ENCODE measurements at places on chromosomes 1 and 21. TPM values are rescaled to one million over a fixed set of nuclear protein-coding genes. Genes with fewer than 3 reads are reported as not detected.

DNA sequence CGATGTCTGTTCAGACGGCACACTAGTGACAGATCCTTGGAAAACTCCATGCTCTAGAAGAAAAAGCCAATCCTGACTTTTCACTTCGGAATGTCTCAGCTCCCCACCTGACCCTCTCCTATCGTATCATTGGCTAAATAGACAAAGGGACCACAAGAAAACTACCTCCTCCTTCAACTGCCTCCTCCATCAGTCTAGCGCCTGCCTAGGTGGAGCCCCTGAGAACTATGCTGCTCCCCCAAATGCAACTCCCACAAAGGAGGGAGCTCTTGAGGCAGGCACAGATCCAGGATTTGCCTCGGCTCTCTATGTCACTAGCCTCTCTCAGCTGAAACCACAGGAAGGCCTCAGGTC lies 148.4 kb downstream of the TOMM20 start:
- H3K4me3 ChIP-seq: no peak overlapping the region
- H3K4me1 ChIP-seq: peaks cover 53% of the 10 kb centered on the region
- DNase-seq: no peak
- H3K27ac ChIP-seq: peak overlapping the region; percentile 88

DNA sequence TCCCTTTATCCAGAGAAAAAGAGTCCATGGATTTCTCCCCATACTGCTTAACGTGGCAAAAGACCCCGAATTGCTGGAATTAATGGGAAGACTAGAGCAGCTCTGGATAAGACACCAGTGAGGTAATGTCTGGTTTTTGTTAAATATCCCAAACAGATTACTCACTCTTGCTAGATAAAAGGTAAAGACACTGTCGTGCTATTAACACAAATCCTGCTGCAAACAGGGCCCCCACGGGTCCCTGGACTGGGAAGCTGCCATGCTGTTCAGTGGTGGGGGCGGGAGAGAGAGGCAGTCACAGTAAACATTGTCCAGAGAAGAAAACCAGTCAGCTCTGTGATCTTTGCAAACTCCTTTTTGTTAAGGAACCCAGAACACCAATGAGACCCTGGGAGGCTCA lies 15.2 kb upstream of the SRP9 start:
- no peak overlapping the region for H3K4me3 ChIP-seq
- no peaks in the 10 kb centered on the region for H3K4me1 ChIP-seq
- H3K27me3 ChIP-seq: no peaks in the 10 kb centered on the region
- peak overlapping the region; percentile 58 for H3K27ac ChIP-seq
- H3K36me3 ChIP-seq: no peaks in the 10 kb centered on the region

GRCh38 chr1:54053745-54054437 lies 483 bp downstream of the TCEANC2 start:
- no peak for DNase-seq
- no peaks in the 10 kb centered on the region for H3K36me3 ChIP-seq
- H3K27me3 ChIP-seq: no peaks in the 10 kb centered on the region

DNA sequence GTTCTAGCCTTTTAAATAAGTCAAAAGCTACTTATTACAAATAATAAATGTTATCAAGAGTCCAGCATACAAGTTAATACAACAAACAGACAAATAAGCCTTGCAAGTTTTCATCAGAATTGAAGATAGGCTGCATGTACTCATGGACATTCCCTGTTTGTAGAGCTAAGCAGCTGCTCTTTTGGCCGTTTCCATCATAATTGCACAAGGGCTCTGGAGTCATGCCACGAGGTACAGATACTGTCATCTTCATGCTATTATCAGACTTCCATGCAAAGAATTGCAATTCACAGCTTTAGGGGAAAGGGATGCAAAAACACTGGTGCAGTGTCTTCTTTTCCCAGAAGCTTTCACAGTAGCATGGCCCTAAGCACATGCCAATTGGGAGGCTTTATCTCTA lies 52.8 kb upstream of the TBX15 start:
- DNase-seq: peak; percentile 10
- H3K27me3 ChIP-seq: no peaks in the 10 kb centered on the region
- H3K4me1 ChIP-seq: no peaks in the 10 kb centered on the region
- H3K27ac ChIP-seq: no peak overlapping the region
- no peak overlapping the region for H3K4me3 ChIP-seq

DNA sequence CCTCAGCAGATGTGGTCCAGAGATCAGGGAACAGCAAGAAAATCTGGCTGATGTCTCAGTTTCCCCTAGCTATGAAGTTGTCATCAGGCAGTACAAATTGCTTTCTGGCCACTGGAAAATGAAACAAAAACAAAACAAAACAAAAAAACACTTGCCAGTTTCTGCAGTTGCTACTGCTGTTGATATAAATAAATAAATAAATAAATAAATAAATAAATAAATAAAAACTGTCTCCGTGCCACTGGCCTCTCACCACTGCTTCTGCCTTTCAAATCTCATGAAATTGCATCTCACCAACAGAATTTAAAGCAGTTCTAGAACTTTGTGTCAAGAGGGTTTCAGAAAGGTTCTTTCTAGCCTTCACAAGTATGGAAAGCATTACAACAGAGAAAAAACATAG lies 62.9 kb downstream of the C1orf87 start:
- no peaks in the 10 kb centered on the region for H3K36me3 ChIP-seq
- DNase-seq: no peak
- no peaks in the 10 kb centered on the region for H3K27me3 ChIP-seq
- H3K4me3 ChIP-seq: no peak overlapping the region

DNA sequence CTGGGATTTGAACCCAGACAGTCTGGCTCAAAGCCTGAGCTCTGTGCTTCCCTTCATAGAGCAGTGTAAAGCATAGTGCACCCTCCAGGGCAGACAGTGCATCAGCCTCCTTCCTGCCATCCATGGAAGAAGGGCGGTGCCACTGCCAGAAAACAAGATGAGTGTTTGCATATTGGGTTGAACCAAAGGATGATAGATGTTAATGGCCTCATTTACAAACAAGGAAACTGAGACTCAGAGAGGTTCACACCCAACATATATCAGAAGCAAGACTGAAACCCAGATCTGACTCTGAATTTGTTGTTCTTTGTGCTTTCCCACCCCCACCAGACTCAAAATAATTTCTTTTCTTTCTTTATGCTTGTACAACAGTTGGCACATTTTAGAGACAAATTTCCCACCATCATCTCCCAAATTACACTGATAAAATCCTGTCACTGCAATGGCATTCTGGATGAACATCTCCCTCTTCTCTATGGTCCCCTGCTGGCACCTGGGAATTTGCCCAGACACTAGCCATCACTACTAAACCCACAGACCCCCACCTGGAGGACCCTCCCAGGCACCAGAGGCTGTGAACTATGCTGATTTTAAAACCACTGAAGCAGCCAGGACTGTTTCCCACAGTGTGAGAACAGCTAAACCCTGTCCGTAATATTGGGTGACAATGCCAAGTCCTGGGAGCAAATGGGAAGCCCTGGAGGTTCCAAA lies 45.4 kb upstream of the MPZL1 start:
- no peaks in the 10 kb centered on the region for H3K27me3 ChIP-seq
- no peaks in the 10 kb centered on the region for H3K36me3 ChIP-seq
- peaks cover 21% of the 10 kb centered on the region for H3K4me1 ChIP-seq

GRCh38 chr21:38492007-38492406 lies 6.3 kb downstream of the ERG start:
- no peaks in the 10 kb centered on the region for H3K27me3 ChIP-seq
- H3K4me1 ChIP-seq: peaks cover 15% of the 10 kb centered on the region
- no peak overlapping the region for H3K27ac ChIP-seq
- no peaks in the 10 kb centered on the region for H3K36me3 ChIP-seq
- no peak for DNase-seq

DNA sequence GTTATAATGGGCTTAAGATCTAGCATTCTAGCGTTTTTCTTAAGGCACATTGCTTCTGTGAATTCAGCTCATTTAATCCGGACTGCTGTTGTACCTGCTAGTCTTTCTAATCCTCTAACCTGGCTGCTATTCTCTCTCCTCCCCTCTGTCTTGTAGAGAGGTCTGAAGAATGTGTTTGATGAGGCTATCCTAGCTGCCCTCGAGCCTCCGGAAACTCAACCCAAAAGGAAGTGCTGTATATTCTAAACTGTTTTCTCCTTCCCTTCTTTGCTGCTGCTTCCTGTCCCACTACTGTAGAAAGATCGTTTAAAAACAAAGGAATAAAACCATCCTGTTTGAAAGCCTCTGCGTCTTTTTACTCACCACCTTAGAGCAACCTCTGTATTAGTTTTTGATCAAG lies 37.3 kb downstream of the CDC42 start:
- H3K4me1 ChIP-seq: peaks cover 14% of the 10 kb centered on the region
- no peak for DNase-seq
- H3K36me3 ChIP-seq: no peaks in the 10 kb centered on the region
- H3K27ac ChIP-seq: no peak overlapping the region

DNA sequence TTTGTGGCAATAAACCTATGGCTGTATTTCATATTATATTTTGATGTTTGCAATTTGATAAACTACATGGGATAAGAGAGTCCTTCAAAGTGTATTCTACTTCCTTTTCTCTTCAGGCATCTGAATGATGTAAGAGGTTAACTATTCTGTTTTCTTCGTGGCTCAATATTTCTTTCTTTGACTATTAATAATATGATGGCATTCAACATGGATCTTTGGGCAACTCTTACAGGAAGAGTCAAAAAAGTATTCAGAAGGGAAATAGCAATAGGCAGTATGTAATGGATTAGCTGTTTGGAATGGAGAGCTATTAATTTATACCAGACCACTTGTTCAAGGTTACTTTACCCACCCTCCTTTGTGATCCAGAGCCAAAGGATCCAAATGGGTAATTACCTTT lies 74.4 kb downstream of the HMCN1 start:
- H3K36me3 ChIP-seq: no peaks in the 10 kb centered on the region
- no peak overlapping the region for H3K4me3 ChIP-seq
- no peaks in the 10 kb centered on the region for H3K4me1 ChIP-seq
- no peak for DNase-seq
- no peak overlapping the region for H3K27ac ChIP-seq

GRCh38 chr1:163928651-163929050 lies 606.9 kb downstream of the NUF2 start:
- peaks cover 5% of the 10 kb centered on the region for H3K4me1 ChIP-seq
- no peak for DNase-seq
- no peaks in the 10 kb centered on the region for H3K36me3 ChIP-seq
- no peak overlapping the region for H3K4me3 ChIP-seq

DNA sequence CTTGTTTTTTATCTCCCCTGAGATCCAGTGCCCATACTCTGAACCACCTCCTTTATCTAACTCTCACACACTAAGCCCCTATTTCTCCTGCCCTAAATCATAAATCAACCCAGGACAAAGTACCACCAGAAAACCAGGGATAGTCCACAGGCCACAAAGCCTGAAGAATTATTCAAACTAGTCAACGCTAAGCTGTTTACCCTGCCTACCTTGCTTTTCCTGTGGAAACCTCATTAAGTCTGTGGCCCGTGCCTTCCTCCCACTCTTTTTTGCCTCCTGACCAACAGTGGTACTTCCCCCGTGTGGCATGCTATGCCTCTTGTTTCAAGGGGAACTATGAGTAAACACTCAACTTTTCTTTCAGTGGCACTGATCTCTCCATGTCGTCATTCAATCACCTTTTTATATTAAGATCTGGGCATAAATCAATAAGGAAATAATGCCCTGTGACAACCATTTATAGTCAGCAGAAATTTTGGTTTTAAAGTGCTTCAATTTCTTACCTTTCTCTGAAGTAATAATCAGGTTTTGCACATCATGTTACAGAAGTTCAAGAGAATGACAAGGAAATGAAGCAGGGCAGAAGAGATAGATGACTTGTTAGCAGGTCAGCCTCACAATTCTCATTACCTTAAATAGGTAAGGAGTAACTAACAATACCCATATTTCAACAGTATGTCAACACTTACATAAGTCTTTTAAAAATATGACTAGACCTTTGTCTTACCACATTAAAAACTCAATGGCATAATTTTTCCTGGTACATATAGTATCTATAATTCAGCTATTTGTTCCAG lies 32.1 kb downstream of the EYA3 start:
- H3K27ac ChIP-seq: no peak overlapping the region
- DNase-seq: no peak
- H3K4me1 ChIP-seq: peaks cover 6% of the 10 kb centered on the region
- H3K27me3 ChIP-seq: no peaks in the 10 kb centered on the region
- no peak overlapping the region for H3K4me3 ChIP-seq

DNA sequence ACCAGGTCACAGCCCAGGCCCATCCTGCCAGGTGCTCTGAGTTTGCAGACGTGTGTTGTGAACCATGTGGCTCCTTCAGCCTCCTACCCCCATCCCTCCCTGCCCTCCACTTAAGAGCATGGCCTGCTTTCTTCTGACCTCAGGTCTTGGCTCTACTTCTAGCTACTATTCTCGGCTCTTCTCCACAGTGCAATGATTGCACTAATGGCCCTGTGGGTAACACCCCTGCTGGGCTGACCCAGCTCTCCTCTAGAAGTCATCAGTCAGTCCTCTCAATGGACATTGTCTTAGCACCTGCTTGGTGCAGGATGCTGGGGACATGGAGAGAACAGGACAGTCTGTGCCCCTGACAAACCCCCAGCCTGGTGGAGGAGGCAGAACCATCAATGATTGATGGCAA lies 22.2 kb upstream of the IFFO2 start:
- no peak overlapping the region for H3K4me3 ChIP-seq
- H3K27me3 ChIP-seq: no peaks in the 10 kb centered on the region
- no peaks in the 10 kb centered on the region for H3K36me3 ChIP-seq
- H3K4me1 ChIP-seq: no peaks in the 10 kb centered on the region
- H3K27ac ChIP-seq: no peak overlapping the region
- DNase-seq: no peak

- no peaks in the 10 kb centered on the region for H3K4me1 ChIP-seq
- no peak overlapping the region for H3K4me3 ChIP-seq
- no peak for DNase-seq
- no peak overlapping the region for H3K27ac ChIP-seq
These were observed 27.7 kb downstream of the MYOG start for GRCh38 chr1:203057911-203058675.

- DNase-seq: no peak
- no peak overlapping the region for H3K4me3 ChIP-seq
- H3K27me3 ChIP-seq: peaks cover 100% of the 10 kb centered on the region
- H3K27ac ChIP-seq: no peak overlapping the region
- H3K4me1 ChIP-seq: peaks cover 3% of the 10 kb centered on the region
- no peaks in the 10 kb centered on the region for H3K36me3 ChIP-seq
These were observed 7.3 kb upstream of the TBX15 start for GRCh38 chr1:118995312-118996016.

DNA sequence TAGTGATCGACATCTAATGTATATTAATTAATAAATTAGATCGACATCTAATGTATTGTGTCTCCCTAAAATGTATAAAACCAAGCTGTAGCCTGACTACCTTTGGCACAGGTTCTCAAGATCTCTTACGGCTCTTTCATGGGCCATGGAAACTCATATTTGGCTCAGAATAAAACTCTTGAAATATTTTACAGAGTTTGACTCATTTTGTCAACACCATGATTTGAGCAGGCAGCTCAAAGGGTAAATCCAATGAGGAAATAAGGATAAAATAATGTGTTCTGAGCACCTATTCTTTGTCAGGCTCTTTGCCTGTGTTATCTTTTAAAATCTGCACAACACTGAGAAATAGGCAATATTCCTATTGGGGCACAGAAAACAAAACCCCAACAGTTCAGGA lies 223.4 kb upstream of the DUSP10 start:
- no peak overlapping the region for H3K27ac ChIP-seq
- DNase-seq: no peak
- H3K4me1 ChIP-seq: no peaks in the 10 kb centered on the region
- no peak overlapping the region for H3K4me3 ChIP-seq
- no peaks in the 10 kb centered on the region for H3K27me3 ChIP-seq
- no peaks in the 10 kb centered on the region for H3K36me3 ChIP-seq

The REN gene
- total RNA-seq: not detected

The GBP5 gene
- not detected for total RNA-seq

The BSDC1 gene
- total RNA-seq: 140 TPM

The BCL2L15 gene
- 89.8 TPM for total RNA-seq

The BRDT gene
- not detected for total RNA-seq

The DRAM2 gene
- total RNA-seq: 71.5 TPM

The KCNK1 gene
- total RNA-seq: 25.7 TPM
